ENCODE measurements at places on chromosomes 16 and 17.

DNA sequence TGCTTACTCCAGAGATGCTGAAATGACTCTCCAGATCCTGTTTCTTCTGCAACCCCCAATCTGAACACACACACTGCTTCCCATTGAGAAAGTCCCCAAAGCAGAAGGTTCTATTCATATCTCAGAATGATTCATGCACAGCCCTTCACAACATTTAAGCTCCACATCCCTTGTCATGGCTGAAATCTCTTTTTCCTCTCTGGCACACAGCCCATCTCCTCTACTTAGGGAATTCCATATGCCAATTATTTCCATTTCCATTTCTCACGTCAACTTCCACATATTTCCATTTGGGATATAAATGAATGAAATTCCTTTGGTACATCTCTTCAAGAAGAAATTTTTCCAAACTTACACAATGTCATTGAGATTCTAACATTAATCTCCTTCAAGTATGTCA is 119.6 kb downstream of the CDH11 start:
- DNase-seq: no peak

GRCh38 chr16:86367291-86368072 is 142.8 kb upstream of the FOXF1 start:
- no peak for DNase-seq

DNA sequence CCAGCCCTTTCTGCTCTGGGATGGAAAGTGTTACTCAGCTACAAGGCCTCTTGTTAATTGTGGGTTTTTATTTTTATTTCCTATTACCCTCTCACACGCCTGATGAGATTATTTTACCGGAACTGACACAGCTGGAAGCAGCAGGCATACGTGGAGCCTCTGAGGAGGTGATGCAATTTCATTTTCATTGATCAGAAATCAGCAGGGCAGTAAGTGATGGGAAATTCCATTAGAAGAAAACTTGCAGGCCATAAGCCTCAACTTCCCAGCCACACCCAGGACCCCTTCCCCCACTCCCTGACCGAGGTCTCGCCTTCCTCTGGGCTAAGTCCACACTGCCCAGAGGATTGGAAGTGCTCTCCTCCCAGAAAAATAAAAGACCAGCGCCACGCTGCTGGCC is 69.7 kb downstream of the ZFHX3 start:
- no peak for DNase-seq

DNA sequence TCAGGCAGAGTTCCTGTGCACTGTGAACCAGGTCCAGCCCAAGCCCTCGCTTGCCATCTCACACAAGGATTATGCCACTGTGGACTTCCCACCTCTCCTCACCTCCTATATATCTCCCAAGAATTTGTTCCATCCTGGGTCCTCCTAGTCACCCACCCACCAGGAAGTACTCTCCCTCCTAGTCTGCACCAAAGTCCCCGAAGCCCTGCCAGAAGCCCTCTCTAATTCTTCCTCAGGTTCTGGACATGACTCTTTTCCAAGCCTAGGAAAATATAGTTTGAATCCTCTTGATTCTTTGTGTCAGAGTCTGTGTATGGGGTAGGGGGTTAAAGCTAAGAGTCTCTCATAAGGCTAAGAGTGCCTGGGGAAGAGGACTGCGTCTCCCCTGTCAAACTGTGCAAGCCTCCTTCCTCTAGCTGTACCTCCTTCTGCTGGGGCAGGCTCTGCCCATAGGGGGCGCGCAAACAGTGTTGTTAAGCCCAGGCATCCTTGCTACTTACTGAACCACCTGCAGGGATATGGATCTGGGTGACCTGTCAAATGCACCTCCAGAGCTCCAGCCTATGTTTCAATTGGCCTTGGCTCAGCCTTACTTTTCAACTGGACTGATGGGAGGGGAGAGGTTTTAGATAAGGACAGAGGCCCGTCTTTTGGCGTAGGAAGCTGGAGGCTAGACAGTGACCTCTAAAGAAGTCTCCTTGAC is 16.6 kb upstream of the DLX4 start:
- peak; percentile 74 for DNase-seq

DNA sequence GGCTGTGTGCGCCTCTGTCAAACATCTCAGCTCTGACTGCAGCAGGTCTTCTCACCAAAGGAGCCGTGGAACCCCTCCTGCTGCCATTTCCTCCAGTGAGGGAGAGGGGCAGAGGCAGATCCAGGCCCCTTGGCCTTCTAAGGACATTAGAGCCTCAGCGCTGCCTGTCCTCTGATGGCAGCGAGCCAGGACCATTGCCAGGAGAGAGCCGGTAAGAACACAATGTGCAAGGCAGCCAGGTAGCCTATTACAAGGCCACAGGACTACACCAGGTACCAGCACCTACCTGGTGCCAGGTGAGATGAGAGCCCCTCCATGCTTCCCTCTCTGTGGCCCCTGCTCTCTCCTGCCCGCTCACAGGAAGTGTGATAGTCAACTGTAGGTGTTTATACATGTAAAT is 11.0 kb downstream of the LRRC75A start:
- DNase-seq: no peak

- no peak for DNase-seq
Measured at GRCh38 chr16:23391381-23392222, 61.4 kb downstream of the COG7 start.

- DNase-seq: no peak
Measured at GRCh38 chr16:24972608-24973220, 42.5 kb downstream of the ARHGAP17 start.

GRCh38 chr16:55899857-55900256 is 24.7 kb upstream of the CES5A start:
- DNase-seq: no peak

DNA sequence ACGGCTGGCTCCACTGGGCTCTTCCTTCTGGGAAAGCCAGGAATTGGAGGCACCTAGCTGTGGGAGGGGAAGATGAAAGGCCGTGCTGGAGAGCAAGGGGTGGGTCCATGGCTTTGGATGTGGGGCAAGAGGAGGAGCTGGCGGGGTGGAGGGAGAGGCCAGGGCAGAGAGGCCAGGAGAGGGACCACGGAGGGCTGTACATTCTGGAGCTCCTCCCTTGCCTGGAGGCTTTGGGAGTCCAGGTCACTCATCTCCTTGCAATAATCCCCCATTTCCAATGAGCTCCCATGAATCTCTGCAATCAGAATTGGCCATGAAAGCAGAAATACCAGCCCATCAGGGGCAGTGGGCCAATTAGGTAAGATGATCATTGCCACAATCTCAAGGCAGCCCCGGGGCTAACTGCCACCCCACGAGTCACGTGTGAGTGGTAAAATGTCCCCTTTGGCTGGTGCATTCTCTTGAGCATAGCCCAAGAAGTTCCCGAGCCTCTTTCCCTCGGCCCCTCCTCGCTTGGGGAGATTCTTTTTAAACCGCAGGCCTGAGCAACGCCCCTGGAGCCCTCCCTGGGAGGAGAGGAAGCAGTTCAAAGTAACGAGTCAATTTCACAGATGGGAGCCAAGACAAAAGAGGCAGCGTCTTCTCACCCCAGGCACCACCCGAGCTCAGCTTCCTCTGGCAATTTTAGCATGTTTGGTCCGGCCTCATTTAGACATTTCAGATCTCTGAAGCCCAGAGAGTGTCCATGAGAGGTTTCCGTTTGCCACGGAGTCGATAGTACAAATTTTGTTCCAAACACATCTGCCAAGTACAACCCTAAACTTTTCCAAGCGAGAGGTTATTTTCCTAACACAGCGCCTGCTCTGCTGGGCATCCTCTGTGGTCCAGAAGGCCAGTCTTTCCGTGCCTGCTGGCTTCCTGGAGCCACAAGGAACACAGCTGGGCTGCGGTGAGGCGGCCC is 13.4 kb downstream of the RTN4RL1 start:
- no peak for DNase-seq

- DNase-seq: no peak
Measured at GRCh38 chr17:75457047-75457654, 716 bp downstream of the TMEM94 start.

DNA sequence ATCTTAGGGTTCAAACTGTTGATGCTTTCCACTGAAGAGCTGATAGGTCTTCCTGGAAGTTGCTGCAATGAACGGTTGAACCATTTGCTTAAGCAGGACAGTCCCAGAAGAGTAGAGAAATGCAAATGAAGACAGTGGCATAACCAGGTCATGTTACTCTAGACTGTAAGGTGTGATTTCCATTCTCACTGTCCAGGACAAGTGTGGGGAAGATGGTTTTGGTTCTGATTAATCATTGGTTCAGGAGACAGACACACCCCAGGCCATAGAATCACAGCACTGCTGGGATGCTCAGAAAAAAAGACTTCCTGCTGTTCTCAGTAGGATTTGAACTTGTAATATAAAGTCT is 34.8 kb upstream of the XYLT2 start:
- no peak for DNase-seq

DNA sequence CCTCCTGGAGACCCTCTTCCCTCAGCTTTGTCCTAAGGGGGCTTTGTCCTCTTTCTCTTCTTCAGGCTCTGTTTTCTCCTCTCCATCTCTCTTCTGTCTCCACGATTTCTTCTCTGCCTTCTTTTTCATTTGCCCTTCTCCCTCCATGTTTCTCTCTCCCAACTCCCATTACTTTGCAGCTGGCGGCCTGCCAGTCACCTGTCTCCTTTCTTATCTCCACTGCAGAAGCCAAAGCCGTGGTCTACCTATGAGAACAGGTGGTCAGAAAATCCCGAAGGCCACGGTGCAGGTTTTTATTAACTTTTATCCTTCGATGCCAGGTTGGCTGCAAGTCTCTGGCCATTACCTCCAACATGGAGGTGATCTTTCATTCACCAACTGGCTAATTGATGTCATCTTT is 45.1 kb downstream of the FZD2 start:
- no peak for DNase-seq

DNA sequence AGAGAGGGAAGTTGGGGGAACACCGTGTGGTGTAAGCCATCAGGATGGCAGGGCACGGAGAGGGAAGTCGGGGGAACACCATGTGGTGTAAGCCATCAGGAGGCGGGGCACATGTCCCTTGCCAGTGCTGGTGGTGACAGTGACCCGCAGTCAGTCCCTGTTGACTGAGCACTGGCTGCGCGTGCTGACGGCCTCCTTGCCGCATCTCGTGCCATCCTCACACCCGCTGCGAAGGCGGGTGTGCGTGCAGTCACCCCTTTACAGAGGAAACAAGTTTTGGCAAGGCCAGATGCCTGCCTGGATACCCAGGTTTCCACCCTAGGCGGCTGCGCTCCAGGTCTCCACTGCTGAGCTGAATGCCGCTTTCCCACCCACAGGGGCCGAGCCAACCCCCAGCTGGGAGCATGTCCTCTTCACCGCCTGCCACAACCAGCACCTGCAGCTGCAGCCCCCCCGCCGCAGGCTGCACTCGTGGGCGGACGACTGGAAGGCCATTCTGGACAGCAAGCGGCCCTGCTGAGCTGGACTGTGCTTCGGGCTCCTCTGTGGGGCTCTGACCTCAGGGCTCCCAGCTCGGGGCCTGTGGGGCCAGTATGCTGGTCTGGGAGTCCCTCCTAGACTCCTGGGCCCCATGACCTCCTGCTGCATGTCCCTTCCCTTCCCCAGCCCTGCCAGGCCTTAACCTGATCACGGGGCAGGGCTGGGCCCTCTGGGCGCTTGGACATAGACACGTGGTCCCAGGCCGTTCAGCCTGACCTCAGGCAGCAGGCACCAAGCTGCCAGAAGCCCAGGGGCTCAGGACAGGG is 43.5 kb downstream of the NT5M start:
- DNase-seq: no peak

DNA sequence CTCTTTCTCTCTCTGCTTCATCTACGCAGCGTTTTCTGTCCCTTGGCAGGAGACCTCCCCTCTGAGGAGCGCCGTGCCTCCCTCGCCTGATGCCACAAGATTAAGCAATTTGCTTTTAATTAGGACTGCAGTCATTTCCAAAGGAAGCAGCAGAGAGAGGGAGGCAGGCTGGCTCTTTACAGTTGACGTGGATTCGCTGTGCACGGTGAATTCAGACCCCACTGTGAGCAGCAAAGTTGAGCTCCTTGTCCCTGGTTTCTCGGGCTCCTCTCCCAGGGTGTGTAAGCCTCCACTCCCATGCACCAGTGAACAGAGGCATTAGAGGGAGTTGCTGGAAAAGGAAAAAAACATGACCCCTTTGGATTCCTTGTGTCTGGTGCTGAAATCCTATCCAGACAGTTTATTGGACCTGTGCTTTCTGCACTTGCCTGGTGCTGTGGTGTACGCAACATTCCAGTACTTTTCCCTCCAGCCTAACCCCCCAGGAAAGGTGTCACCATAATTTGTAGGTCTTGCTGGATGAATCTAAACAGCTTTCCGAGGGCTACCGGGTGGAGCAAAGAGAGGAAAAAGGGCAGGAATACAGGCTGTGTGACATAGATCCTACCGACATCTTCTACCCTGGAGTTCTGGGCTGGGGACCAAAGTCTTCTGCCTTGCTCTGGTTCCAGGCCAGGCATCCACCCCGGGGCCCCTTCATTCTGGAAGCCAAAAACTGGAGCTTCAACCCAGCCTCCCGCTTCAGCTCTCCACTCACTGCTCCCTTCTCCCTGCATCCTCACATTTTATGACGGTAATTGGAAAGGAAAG is 171.0 kb downstream of the MAF start:
- no peak for DNase-seq

- no peak for DNase-seq
Measured at GRCh38 chr17:5416901-5417300, 2.6 kb downstream of the NUP88 start.

GRCh38 chr16:8943001-8943763 is 20.5 kb downstream of the USP7 start:
- DNase-seq: no peak

DNA sequence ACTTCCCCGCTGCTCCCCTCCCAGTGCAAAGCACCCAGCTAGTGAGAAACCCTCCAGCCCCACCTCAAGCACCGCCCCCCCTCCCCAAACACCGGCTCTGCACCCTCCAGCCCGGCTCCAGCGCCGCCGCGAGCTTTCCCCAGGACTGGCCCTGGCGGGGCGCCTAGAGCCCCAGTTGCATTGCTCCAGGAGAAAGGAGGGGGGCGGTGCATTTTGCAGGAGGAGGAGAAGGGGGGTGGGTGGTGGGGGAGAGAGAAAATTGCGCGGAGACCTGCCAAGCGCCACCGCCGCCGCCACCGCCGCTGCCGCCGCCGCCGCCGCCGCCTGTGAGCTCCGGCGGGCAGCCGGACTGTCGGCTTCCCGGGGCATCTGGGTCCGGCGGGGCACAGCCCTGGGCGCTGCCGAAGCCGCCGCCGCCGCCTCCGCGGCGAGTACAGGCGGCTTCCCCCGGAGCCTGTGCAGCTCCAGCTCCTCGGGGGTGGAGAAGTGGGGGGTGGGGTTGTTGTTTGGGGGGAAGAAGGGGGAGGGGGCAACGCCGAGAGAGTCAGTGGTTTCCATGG is 333 bp upstream of the NOG start:
- no peak for DNase-seq

Data from stimulated activated CD8-positive, alpha-beta memory T cell treated with anti-CD3 and anti-CD28 coated beads, Interleukin-7, amount 100 ng/mL, for 1 hour (primary cell).